ENCODE measurements at places on chromosomes 16 and 17.

GRCh38 chr17:15930426-15930825 lies 14.5 kb upstream of the ADORA2B start:
- no peak for DNase-seq

- peak; percentile 92 for DNase-seq
Measured at GRCh38 chr17:77882481-77883212, 75.9 kb upstream of the TNRC6C start.

DNA sequence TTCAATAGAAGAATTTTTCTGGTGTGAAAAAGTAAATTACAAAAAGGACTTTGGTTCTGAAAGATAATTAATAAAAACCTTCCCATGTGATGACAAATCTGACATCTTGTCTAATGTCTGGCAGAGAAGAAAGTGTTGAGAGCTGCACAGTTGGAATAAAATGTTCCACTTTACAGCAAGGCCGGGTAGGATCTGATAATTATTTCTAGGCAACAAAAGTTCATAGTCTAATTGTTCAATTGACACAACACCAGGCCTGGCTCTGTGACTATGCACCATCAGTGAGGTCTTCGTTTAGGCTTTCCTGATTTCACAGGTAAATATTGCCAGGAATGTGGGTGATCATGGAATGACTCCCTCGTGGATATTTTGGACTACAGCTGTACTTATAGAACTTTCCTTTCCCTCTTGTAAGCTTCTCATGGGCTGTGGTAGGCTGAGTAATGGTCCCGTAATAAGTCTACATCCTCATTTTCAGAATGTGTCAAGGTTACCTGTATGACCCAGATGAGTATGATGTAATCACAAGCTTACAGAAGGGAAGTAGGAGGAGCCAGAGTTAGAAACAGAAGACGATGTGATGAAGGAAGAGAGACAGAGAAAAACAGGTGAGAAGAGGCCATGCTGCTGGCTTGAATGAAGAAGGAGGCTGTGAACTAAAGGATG lies 217.0 kb downstream of the CDH13 start:
- DNase-seq, result no peak

GRCh38 chr17:42843358-42843934 lies 934 bp upstream of the AOC2 start:
- peak; percentile 60 for DNase-seq

- DNase-seq, result no peak
Measured at GRCh38 chr16:88306860-88307545, 75.8 kb upstream of the ZNF469 start.

DNA sequence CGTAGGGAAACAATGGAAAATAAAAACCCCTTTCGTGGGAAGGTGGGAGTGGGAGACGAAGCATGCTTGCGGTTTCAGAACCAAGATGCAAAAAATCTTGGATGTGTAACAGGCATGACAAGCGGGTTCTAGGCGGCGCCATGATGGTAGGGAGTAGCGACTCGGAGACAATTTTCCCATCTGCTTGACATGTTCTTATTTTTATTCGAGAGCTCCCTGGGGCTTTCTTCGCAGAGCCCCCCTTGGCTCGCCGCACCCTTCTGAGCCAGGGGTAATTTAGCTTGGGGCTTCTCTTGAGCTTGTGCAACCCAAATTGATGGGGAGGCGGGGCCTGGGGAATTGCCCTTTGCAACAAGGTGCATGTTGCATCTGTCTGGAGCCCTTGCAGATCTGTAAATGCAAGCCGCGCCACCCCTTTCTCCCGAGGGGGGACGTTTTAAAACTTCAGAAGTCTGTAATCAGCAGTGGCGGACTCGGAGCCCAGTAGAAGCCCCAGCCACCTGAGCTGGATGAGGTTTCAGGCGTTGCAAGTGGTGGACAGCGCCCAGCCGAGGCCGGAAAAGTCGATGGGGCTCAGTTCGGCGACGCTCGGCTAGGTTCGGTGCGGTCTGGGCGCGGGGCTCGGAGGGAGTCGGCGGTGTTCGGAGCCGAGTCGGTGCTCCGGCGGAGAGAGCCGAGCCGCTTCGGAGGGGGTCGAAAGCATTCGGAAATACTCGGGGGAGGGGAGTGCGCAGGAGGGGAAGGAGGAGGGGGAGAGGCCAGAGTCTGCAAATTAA lies 2.9 kb downstream of the GNAO1 start:
- DNase-seq, result peak; percentile 76

DNA sequence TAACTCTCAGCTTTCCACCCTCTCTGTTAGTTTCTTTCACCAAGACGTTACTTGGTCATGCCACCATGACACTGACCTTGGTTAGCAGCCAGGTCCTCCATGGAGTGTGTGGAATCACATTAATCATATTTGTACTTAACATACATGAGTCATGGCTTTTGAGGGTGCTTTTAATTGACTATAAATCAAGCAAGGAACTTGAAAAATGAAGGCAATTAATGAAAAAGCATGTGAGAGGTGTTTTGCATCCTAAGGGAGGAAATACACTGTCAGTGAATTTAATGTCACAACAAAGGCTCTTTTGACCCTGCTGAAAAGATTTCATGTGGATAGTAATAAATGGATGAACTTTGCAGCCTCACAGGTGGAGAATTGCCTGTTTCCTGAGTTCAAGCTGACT lies 240.7 kb downstream of the CDH13 start:
- no peak for DNase-seq

GRCh38 chr16:6803176-6803575 lies 529.5 kb upstream of the RBFOX1 start:
- DNase-seq, result no peak

GRCh38 chr17:43877031-43877430 lies 30.1 kb downstream of the CD300LG start:
- DNase-seq, result no peak
